ENCODE measurements at places on chromosomes 2 and 18.

DNA sequence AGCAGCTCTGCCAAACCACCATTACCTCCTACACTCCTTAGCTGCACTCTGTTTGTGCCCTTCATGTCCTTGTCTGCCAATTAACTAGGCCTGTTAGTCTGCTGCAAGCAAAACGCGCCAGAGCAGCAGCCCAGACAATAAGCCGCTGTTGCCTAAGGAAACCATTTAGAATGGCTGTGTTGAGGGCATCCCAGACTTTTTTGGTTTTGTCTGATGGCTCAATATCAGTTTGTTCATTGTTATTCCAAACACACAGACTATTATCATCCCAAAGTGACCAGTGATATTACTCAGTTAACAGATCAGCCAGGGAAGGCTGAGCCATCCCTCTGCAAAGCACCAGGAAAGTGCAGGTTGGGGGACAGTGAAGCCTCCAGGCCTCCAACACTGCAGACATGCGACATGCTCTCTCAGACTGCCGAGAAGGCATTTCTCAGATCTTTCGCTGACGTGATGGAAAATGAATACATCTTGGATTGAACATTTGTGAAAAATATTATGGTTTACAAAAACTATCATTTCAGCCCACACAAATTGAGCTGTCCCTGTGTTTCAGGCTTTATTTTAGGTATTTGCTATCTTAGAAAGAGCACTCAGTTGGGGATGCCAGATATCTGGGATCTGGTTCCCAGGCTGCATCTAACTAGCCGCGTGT is 182.0 kb upstream of the HNRNPA3 start:
- DNase-seq = no peak

DNA sequence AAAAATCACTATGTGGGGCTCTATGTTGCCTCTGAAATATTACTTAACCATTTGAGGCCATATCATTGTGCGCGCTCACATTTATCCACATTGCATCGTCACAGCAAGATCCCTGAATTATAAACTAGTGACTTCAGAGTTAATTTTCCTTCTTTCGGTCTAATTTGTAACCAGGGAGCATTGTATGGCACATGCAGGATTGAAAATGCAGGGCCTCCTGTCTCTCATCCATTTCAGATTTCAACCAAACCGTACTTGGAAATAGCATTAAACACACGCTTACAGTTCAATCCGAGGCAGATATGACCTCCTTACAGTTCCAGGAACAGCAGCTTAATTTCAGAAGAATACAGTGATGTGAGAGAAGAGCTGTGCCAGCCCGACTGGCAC is 532 bp downstream of the MYOM1 start:
- DNase-seq = no peak

DNA sequence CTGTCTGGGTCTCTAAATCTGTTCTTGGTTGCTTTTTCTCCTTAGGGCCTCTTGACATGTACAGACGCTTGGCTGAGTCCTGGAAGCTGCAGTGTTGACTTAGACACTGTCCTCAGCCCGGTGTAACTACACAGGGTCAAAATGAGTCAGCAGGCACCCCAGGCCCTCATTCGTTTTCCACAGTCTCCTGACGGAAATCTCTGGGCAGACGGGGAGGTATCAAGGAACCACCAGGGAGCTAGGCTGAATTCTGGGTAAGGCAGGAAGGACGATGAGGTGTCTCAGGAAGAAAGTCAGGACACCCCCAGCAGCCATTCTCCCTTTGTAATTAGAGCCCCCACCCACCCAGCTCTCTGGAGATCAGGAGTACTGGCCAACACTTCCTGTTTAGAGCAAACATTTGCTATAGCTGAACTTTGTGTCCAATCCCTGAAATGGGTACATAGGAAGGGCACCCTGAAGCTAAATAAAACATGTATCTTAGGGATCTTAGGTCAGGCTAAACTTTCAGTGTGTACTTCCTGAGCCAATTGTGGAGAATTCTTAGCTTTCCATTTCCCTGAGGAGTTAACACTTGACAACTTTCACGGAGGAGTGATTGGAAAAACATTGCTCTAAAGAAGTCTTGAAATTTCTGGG is 23.9 kb upstream of the EPAS1 start:
- DNase-seq = no peak

DNA sequence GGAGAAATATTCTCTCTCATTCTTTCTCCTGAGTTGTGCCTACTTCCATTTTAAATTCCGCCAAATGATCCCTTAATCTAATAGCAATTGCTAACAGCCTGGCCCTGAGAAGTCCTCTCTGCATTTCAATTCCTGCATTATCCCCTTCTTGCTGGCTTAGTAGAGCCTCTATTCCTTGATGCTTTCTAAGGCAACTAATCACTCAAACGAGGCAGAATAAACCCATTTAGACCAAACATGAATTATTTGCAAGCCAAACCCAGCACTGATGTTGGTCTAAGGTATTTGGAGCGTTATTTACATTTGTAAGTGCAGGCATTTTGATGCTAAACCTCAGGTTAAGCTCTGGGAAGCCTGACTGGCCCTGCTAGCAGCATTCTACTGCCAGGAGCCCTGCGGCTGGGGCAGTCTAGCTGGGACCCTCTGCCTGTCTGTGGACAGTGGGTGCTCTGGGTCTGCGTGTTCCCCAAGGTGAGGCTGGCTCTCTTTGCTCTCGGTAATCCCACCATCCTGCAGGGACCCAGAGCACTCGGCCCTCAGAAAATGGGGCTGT is 173.1 kb upstream of the HS6ST1 start:
- DNase-seq = no peak

DNA sequence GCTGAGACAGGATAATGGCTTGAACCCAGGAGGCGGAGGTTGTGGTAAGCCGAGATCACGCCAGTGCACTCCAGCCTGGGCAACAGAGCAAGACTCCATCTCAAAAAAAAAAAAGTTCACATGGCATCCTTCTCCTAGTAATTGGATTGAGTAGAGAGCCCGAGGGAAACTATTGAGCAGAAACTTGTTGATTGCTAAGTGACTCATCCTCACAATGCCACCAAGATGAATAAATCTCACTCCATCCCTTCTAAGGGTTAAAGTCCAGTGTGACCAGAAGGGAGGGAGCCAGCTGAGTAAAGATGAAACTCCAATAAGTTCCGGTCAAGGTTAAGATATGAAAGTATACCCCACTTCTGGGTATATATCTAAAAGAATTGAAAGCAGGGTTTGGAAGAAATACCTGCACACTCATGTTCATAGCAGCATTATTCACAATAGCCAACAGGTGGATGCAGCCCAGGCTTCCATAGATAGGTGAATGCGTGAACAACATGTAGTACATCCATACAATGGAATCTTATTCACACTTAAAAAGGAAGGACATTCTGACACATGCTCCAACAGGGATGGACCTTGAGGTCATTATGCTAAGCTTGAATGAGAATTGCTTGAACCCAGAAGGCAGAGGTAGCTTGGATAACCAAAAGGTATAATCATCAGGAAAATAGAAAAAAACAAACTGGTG is 13.0 kb upstream of the FHL2 start:
- no peak for DNase-seq

DNA sequence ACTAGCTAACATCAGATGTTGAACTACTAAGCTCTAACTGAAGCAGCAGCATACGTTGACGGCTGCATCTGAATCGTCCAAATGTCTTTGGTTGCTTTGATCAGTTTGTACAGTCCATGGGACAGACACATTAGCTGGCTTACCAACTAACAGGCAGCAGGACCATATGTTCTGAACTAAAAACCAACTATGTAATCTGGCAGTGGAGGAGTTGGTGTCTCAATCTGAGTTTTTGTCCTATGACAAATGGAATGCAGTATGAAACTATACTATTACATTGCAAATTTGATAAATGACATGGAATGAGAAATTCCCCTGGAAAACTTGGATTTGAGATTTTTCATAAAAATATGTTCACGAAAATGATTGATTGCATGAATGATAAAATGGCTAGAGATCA is 79.5 kb downstream of the EPHA4 start:
- no peak for DNase-seq

DNA sequence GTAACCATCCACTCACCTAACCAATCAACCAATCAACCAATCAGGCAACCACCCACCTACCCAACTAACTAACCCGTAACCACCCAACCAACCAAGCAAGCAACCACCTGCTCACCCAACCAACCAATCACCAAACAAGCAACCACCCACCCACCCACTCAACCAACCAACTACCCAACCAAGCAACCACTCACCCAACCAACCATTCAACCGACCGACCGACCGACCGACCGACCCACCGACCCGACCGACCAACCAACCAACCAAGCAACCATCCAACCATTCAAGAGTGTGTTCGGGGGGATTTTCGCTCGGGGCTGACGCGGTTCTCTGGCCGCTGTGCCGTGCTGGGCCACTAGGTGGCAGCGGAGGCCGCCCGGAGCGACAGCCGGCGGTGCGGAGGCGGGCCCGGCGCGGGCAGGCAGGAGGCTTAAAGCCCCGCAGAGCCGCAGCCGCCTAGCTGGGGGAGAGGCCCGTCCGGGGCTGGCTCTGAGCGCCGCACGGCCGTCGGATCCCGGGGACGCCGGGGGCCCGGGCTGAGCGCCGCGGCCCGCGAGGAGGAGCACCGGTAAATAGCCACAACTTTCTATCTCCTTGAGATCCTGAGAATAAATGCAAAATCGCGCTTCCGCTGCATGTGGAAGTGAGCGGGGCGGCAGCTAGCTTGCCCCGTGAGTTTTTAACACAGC is at the start of gene MC5R:
TSS of gene MC5R (plus strand) at position 443 of the 689 bp plus-strand sequence. CDS start 1,617 bp downstream, outside the sequence.
- peak; percentile 70 for DNase-seq

GRCh38 chr2:145751629-145752028 is 1231.7 kb upstream of the ZEB2 start:
- DNase-seq = no peak

GRCh38 chr18:55321265-55322177 is 266.5 kb downstream of the TCF4 start:
- DNase-seq = no peak

- no peak for DNase-seq
These were observed 404.7 kb upstream of the CDH2 start for GRCh38 chr18:28581521-28582071.

- no peak for DNase-seq
These were observed 225.2 kb upstream of the TANK start for GRCh38 chr2:160934991-160935390.

GRCh38 chr2:3741867-3742602 is 38.7 kb downstream of the DCDC2C start:
- no peak for DNase-seq

- no peak for DNase-seq
These were observed 445.1 kb upstream of the SPRED2 start for GRCh38 chr2:65877331-65878010.

DNA sequence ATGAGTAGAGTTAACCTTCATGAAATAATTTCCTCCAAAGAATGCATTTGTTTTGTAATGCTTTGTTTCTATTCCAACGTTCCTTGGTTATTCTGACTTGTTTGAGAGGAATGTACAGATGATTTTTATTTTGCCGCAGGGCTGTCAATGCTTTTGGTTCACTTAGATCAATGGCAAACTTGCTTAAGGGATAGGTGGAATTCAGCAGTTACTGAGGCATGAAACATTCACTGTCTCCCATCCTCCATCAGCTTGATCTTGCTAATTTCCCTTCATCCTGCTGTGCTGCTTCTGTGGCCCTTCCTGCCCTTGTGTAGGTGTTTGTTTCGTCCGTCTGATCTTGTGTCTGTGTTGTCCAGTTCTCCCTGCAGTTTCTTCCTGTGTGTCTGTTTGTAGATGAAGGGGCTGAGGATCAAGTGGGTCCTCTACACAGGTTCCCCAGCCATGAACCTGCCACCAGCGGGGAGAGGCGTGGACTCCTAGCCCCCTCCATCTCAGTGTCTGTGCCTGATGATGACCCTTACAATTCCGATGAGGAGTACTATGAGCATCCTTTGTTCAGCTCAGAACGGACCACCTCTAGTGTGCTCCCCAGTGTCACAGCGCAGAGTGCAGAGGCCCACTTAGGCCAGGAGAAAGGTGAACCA is 84.2 kb upstream of the UNC80 start:
- no peak for DNase-seq

DNA sequence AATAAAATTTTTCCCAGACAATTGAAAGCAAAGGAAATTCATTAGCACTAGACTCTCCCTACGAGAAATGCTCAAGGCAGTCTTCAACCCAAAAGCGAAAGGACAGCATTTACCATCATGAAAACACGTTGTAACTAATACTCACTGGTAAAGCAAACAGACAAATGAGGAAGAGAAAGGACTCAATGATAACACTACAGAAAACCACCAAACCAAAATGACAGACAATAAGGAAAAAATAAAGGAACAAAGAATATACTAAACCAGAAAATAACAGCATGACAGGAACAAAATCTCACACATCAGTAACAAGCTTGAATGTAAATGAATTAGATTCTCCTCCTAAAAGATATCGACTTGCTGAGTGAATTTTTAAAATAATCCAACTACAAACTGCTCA is 190.7 kb downstream of the NOL4 start:
- no peak for DNase-seq

Measured in activated CD4-positive, alpha-beta T cell treated with anti-CD3 and anti-CD28 coated beads for 4 hours (primary cell).